Activated T-helper 1 cell treated with anti-CD3 and anti-CD28 coated beads, Interleukin-12 subunit alpha, Interleukin-12 subunit beta, Interleukin-2, Interleukin-4 antibody, amounts not matched to agents 30 ng/mL and 10 ng/mL and 1 ng/mL, durations not matched to agents 14 hours and 24 hours and 36 hours (primary cell): ENCODE measurements at places on chromosomes 1 and 21. TPM values are rescaled to one million over a fixed set of nuclear protein-coding genes. Genes with fewer than 3 reads are reported as not detected.

Gene CRP
- total RNA-seq, result not detected in 2 replicates

GRCh38 chr1:154407198-154408091 lies 2.3 kb downstream of the IL6R start:
- no peaks in the 10 kb centered on the region for H3K36me3 ChIP-seq
- peak; percentile 25 for DNase-seq
- peak overlapping the region; percentile 77 for H3K27ac ChIP-seq
- peaks cover 76% of the 10 kb centered on the region for H3K4me1 ChIP-seq

GRCh38 chr1:183048087-183049085 lies 25.2 kb downstream of the LAMC1 start:
- H3K36me3 ChIP-seq, result no peaks in the 10 kb centered on the region
- no peaks in the 10 kb centered on the region for H3K4me1 ChIP-seq
- no peak for DNase-seq
- H3K27ac ChIP-seq, result no peak overlapping the region
- peaks cover 38% of the 10 kb centered on the region for H3K27me3 ChIP-seq
- H3K4me3 ChIP-seq, result no peak overlapping the region

DNA sequence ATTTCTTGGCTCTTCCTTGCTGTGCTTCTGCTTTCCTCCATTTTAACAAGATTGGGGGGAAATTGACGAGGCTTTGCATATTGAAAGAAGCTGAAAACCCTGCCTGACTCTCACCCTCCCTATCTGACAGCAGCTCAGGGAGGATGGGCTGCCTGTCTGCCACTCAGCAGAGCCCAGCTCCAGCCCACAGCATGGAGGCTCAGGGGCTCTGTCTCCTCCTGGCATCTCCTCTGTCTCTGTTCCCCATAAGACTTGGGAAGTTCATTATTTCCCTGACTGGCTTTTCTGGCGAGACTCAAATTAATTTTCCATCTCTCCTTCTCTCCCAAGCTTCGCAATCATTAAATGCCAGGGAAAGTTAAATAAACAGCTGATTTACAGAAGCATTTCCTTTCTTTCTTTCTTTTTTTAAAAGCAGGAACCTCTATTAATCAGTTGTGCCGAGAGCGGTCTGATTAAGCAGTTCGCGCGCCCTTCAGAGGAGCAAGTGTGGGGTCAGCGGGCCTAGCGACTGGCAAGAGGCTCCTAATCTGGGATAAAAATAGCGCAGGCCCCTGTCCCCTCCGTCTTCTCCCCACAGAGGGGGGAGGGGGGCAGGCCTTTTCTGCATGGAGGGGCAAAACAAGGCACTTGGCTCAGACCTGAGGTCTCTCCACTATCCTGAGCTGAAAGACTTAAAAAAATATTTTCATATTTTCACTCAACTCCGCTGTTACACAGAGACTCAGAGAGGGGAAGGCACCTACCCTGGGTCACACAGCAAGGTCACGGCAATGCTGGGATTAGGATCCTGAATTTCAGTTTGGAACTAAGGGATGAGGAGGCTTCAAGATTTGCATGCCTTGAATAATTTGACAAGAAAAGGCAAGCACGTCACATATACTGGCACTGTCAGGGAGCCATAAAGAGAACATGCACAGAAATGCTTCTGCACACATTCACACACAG lies 170.4 kb downstream of the ACTL8 start:
- H3K36me3 ChIP-seq, result no peaks in the 10 kb centered on the region
- no peak overlapping the region for H3K4me3 ChIP-seq
- DNase-seq, result no peak
- H3K27ac ChIP-seq, result no peak overlapping the region
- H3K27me3 ChIP-seq, result no peaks in the 10 kb centered on the region

GRCh38 chr21:45364468-45365185 lies 40.3 kb upstream of the COL18A1 start:
- H3K27me3 ChIP-seq, result peaks cover 2% of the 10 kb centered on the region
- H3K36me3 ChIP-seq, result no peaks in the 10 kb centered on the region
- no peak for DNase-seq
- no peak overlapping the region for H3K4me3 ChIP-seq

GRCh38 chr21:36425286-36425685 lies 40.1 kb downstream of the CHAF1B start:
- no peak overlapping the region for H3K4me3 ChIP-seq
- no peak overlapping the region for H3K27ac ChIP-seq
- peaks cover 6% of the 10 kb centered on the region for H3K27me3 ChIP-seq
- no peak for DNase-seq
- peaks cover 3% of the 10 kb centered on the region for H3K36me3 ChIP-seq

Gene NPR1
- 0.05 and 0.07 TPM in 2 replicates for total RNA-seq

- no peak for DNase-seq
- no peaks in the 10 kb centered on the region for H3K4me1 ChIP-seq
- no peaks in the 10 kb centered on the region for H3K36me3 ChIP-seq
- H3K27ac ChIP-seq, result no peak overlapping the region
- peaks cover 14% of the 10 kb centered on the region for H3K27me3 ChIP-seq
Observed at GRCh38 chr1:23237508-23237907, 20.2 kb upstream of the HTR1D start.

DNA sequence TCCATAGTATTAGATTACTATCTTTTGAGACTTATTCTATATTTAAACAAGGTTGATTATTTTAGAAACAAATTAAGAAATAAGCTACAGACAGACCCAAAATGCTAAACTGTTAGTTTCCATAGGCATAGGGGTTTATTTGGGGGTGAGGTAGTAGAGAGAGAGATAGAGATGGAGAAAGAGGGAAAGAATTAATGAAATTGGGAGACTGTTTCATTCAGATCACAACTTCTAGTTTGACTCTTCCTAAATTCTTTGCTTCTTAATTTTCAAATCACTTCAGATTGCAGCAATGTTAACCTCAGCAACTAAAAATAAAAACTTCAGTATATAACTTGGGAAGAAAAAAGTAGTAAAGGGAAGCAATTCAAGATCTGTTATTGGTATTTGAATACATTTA lies 3.4 kb downstream of the JUN start:
- no peak for DNase-seq
- H3K36me3 ChIP-seq, result peaks cover 36% of the 10 kb centered on the region
- H3K4me1 ChIP-seq, result peaks cover 23% of the 10 kb centered on the region
- peak overlapping the region; percentile 96 for H3K4me3 ChIP-seq
- peak overlapping the region; percentile 6 for H3K27ac ChIP-seq

- peak overlapping the region; percentile 96 for H3K4me3 ChIP-seq
- peaks cover 26% of the 10 kb centered on the region for H3K4me1 ChIP-seq
- H3K27me3 ChIP-seq, result no peaks in the 10 kb centered on the region
- no peak for DNase-seq
- peak overlapping the region; percentile 99 for H3K27ac ChIP-seq
Observed at GRCh38 chr1:44798481-44799365, 1.5 kb upstream of the PLK3 start.

DNA sequence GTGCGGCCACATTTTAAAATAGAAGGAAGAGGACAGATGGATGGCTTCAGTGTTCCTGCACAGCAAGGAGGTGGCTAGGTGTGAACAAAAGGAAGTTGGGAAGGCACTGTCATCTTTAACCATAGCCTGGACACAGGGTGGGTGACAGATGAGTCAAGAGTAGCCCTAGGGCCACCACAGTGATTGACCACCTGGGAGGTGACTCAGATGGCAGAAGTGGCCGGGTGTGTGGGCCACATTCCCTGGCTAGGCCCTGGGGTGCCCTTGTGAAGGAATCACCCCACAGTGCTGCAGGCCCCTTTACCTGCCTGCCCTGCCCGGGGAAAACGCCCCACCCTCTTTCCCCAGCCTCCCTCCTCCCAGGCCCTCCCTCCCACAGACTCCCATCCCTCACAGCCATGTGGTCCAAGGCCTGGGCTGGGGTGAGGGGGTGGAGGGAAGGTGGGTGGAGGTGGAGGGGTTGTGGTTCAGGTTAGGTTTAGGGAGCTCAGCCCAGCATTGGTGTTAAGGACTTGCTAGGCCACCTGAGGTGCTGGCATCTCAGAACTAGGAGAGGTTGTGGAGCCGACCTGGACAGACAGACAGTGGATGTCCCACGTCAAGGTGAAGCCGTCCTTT lies 59.1 kb downstream of the SPSB1 start:
- no peak overlapping the region for H3K4me3 ChIP-seq
- peaks cover 11% of the 10 kb centered on the region for H3K36me3 ChIP-seq
- H3K27ac ChIP-seq, result peak overlapping the region; percentile 61

Gene CATSPERE
- total RNA-seq, result 0.08 and 0.17 TPM in 2 replicates

Gene STYXL2
- not detected in 2 replicates for total RNA-seq
